NCI-H69 (cell line): ENCODE measurements at places on chromosomes 11 and 22.
A peak's percentile ranks its signal among the peaks of the same experiment; 100 is the strongest.

- no peak for DNase-seq
Observed at GRCh38 chr22:47849576-47849975, 1087.1 kb downstream of the TBC1D22A start.

GRCh38 chr22:24088816-24089215 is 77.7 kb downstream of the CABIN1 start:
- no peak for DNase-seq

- peak; percentile 58 for DNase-seq
Observed at GRCh38 chr11:122108192-122108799, 7.7 kb downstream of the BLID start.

- DNase-seq: no peak
Observed at GRCh38 chr11:63889344-63889743, 27.6 kb downstream of the RCOR2 start.

DNA sequence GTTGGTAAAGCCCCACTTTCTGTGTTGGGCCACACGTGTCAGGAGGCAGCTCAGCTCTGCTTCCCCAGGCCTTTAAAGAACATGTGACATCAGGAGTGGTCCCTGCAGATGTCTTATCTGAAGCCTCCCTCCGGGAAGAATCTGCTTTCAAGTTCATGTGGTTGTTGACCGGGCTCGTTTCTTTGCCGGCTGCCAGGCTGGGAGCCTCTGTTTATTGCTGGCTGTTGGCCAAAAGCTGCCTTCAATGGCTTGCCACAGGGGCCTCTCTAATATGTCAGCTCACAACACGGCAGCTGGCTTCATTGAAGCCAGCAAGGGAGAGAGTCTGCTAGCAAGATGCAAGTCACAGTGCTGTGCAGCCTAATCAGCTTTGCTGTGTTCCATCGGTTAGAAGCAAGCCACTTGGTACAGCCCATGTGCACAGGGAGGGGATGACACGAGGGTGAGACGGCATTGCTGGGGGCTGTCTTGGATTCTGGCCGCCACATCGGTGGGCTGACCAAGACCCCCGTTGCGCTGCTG is 14.6 kb downstream of the MRGPRF start:
- peak; percentile 94 for DNase-seq

DNA sequence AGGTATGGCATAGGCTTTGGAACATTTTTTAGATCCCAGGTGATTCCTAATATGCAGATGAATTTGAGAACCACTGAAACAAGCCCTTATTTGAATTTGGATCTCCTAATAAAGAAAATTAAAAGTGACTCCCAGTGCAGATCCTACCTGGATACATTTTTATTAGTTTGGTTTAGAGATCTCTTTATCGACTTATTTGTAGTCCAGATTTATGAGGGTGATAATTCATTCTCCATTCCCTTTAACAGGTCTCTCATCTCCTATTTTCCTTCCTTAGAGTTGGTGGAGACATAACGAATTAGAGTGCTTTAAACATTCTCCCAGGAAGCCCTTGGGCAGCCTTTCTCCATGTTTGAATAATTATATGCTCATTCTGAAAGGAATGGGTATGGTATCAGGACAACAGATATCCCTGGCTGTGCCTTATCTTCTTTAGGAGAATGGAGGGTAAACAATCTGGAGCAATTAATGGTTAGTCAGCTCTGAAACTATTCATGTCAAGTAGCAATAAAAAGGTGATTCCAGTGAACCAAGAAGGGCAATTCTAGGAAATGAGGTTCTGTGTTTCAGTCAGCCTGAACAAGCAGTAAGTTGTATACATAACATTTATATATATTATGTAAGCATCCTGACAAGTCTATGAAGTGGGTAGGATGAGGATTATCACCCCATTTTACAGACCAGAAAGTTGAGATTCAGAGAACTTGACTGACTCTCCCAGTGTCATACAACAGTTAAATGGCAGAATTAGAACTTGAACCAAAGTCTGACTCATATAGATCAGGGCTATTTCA is 53.9 kb upstream of the RCE1 start:
- DNase-seq: peak; percentile 75
